ENCODE measurements at places on chromosomes 3 and 15.

DNA sequence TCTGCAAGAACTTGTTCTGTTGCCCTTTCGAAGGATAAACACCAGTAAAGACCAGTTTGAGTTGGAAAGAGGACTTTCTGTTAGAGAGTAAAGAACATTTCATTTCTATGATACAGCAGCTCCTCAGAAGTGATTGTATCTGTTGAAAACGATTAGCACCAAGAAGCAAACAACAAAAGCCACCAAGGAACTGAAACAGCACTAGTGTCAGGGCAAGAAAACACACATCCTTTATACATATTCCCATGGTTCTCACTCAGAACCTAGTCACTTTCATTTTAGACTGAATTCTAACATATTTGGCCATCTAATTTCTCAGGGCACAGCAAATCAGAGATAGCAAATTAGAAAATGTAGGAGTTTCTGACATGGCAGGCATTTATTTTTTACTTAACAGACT lies 116.1 kb downstream of the ATP1B3 start:
- DNase-seq: no peak

DNA sequence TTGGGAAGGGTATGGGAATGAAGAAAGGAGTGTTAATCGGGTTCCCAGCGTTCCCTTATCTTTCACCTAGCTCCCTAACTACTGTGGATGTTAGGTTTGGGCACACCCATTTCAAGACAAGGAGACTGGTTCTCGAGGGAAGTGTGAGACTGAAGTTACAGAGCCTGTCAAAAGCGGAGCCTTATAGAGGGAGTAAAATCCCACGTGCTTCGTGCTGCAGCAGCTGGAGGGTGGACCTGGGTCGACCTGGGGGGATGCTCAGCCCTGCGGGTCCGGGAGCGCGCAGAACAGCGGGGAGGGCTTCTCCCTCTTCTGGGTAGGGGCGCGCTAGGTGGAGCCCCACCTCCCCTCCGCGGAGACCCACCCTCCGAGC lies 314 bp upstream of the TMED3 start:
- DNase-seq: no peak

GRCh38 chr3:138412821-138413551 lies 21.4 kb upstream of the ESYT3 start:
- no peak for DNase-seq

- peak; percentile 37 for DNase-seq
These were observed 31.7 kb upstream of the MNS1 start for GRCh38 chr15:56496635-56497034.

- no peak for DNase-seq
These were observed 108.1 kb upstream of the MELTF start for GRCh38 chr3:197137751-197138150.

- no peak for DNase-seq
These were observed 5.2 kb upstream of the GPR176 start for GRCh38 chr15:39925112-39925842.

DNA sequence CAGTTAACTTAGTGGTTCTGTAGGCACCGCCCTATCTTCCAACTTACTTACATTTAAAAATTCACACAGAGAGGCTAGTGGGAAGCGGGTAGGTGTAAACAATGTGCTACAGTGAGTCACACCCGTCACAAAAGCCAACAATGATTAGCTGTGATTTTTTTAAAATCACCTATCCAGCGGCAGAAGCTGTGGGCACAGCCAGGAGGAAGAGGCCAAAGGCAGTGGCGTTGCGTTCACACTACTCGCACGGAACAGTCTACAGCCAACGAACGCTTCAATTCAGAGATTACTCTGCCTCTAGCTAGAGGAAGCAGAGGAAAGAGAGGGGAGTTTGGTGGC lies 2.5 kb upstream of the NLGN1 start:
- no peak for DNase-seq
